Glutamatergic neuron (in vitro differentiated cells): ENCODE measurements at places on chromosomes 11 and 22.
A peak's percentile ranks its signal among the peaks of the same experiment; 100 is the strongest.

GRCh38 chr11:122036018-122036417, 80.0 kb downstream of the BLID start:
- H3K27ac ChIP-seq: no peak overlapping the region
- DNase-seq: no peak
- H3K36me3 ChIP-seq: no peaks in the 10 kb centered on the region
- no peak overlapping the region for H3K4me3 ChIP-seq

- DNase-seq: no peak
- H3K4me3 ChIP-seq: peak overlapping the region; percentile 63
- peak overlapping the region; percentile 97 for H3K27ac ChIP-seq
- H3K4me1 ChIP-seq: peaks cover 75% of the 10 kb centered on the region
- H3K27me3 ChIP-seq: peaks cover 41% of the 10 kb centered on the region
Measured at GRCh38 chr11:133938166-133938565, 18.6 kb downstream of the IGSF9B start.

DNA sequence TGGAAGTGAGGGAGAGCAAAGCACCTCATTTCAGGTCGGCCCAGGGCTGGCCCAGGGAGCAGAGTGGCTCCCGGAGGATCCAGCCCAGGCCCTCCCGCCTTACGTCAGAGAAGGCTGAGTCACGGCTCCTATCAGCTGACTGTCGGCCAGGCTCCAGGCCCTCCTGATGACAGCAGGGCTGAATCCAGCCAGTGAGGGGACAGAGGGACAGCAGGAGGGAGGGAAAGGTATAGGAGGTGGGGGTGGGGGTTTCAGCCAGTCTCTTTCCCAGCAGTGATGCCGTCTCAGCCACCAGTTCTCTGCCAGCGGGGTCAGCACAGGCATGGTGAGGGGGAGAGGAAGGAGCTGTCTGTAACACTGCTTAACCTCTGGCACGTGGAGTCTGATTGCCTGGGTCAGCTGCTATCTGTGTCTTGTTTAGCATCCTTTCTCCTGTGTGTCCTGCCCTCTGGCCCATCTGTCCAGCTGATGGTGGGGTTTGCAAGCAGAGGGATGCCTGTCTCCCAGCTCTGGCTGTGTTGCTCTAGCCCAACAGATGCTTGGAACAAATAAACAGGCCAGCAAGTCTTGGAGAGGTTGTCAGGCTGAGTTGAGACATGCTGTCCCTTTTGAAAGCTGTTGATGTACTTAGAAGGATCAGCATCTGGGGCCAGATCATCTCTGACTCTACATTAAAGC, 74.0 kb downstream of the ADAMTS15 start:
- peak overlapping the region; percentile 31 for H3K4me3 ChIP-seq
- peaks cover 17% of the 10 kb centered on the region for H3K4me1 ChIP-seq
- H3K27ac ChIP-seq: peak overlapping the region; percentile 72
- DNase-seq: peak; percentile 77
- peaks cover 11% of the 10 kb centered on the region for H3K27me3 ChIP-seq

GRCh38 chr11:94469416-94469815, 24.2 kb downstream of the MRE11 start:
- H3K4me1 ChIP-seq: peaks cover 4% of the 10 kb centered on the region
- no peak overlapping the region for H3K4me3 ChIP-seq
- no peak overlapping the region for H3K27ac ChIP-seq
- no peaks in the 10 kb centered on the region for H3K27me3 ChIP-seq
- no peaks in the 10 kb centered on the region for H3K36me3 ChIP-seq

GRCh38 chr22:17827466-17827865, 53.2 kb upstream of the BID start:
- H3K4me1 ChIP-seq: peaks cover 14% of the 10 kb centered on the region
- H3K4me3 ChIP-seq: no peak overlapping the region
- DNase-seq: no peak
- H3K36me3 ChIP-seq: no peaks in the 10 kb centered on the region

DNA sequence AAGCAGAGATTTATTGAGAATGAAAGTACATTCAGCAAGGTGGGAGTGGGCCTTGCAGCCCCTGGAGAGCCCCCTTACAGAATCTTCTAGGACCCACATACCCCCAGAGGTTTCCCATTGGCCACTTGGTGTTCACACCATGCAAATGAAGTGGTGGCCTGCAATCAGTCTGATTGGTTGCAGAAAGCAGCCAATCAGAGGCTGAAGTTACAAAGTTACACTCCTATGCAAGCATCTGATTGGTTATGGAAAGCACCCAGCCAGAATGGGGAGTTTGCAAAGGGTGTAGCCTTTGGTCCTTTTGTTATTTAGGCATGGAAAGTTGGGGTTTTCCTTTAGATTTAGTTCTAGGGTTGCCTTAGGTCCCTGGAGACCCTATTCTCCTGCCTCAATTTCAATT, 34.9 kb downstream of the UVRAG start:
- no peaks in the 10 kb centered on the region for H3K36me3 ChIP-seq
- H3K27me3 ChIP-seq: no peaks in the 10 kb centered on the region
- H3K4me1 ChIP-seq: no peaks in the 10 kb centered on the region
- no peak overlapping the region for H3K4me3 ChIP-seq
- H3K27ac ChIP-seq: no peak overlapping the region
- DNase-seq: no peak

DNA sequence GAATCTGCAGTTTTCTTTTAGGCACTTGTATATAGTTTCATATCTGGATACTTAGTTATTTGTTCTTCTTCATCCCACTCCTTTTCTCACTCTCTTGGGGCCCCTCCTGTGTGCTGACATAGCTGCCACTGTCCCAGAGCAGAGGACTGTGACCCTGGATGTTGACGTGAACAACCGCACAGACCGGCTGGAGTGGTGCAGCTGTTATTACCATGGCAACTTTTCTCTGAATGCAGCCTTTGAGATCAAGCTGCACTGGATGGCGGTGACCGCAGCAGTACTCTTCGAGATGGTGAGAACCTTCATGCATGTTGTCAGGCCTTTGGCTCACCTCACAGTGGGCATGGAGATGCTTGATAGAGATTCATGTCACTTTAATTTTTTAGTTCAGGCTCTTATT, 50.9 kb upstream of the YWHAH start:
- no peak overlapping the region for H3K4me3 ChIP-seq
- H3K4me1 ChIP-seq: peaks cover 11% of the 10 kb centered on the region
- no peak overlapping the region for H3K27ac ChIP-seq
- no peak for DNase-seq

- peak overlapping the region; percentile 93 for H3K4me3 ChIP-seq
- H3K27me3 ChIP-seq: peaks cover 5% of the 10 kb centered on the region
- DNase-seq: no peak
- peak overlapping the region; percentile 13 for H3K27ac ChIP-seq
- H3K36me3 ChIP-seq: no peaks in the 10 kb centered on the region
- H3K4me1 ChIP-seq: peaks cover 18% of the 10 kb centered on the region
Measured at GRCh38 chr22:40634119-40634903, 2.2 kb downstream of the MRTFA start.

DNA sequence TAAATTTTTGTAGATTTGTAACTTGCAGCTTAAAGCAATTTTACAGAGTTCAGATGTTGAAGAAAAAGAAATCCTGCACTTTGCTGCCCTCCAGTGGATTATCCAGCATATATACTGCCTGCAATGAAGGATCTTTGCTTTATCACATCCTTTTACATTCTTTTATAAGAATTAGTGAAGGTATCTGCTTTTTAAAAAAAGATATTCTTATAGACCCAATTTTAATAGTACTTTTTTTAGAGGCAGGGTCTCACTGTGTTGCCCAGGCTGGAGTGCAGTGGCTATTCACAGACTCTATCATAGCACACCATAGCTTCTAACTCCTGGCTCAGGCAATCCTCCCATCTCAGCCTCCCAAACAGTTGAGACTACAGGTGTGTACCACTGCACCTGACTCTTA, 60.7 kb downstream of the TTC17 start:
- peaks cover 5% of the 10 kb centered on the region for H3K36me3 ChIP-seq
- DNase-seq: no peak
- H3K4me3 ChIP-seq: no peak overlapping the region
- no peaks in the 10 kb centered on the region for H3K27me3 ChIP-seq

GRCh38 chr11:100498780-100499179, 188.3 kb upstream of the ARHGAP42 start:
- no peaks in the 10 kb centered on the region for H3K36me3 ChIP-seq
- H3K27me3 ChIP-seq: peaks cover 2% of the 10 kb centered on the region
- H3K4me1 ChIP-seq: no peaks in the 10 kb centered on the region
- no peak overlapping the region for H3K27ac ChIP-seq
- DNase-seq: no peak
- no peak overlapping the region for H3K4me3 ChIP-seq

DNA sequence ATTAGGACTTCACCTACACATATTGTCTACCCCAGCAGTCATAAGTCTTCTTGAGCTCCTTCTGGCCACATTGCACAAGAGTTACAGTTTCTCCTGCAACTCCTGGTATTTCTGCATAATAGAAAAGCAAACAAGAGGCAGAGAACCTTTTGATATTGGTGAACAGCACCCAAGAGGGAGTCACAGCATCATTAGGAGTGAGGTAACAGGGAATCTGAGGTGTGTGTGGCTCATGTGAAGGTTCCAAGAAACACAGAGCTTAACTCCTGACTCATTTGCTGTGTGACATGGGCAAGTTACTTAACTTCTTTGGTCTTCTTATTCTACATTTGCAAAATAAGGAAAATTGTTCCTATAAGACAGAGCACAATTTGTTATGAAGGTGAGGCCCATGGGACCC, 374.6 kb downstream of the INSC start:
- no peak overlapping the region for H3K27ac ChIP-seq
- no peaks in the 10 kb centered on the region for H3K36me3 ChIP-seq
- DNase-seq: no peak
- no peak overlapping the region for H3K4me3 ChIP-seq
- H3K4me1 ChIP-seq: no peaks in the 10 kb centered on the region

DNA sequence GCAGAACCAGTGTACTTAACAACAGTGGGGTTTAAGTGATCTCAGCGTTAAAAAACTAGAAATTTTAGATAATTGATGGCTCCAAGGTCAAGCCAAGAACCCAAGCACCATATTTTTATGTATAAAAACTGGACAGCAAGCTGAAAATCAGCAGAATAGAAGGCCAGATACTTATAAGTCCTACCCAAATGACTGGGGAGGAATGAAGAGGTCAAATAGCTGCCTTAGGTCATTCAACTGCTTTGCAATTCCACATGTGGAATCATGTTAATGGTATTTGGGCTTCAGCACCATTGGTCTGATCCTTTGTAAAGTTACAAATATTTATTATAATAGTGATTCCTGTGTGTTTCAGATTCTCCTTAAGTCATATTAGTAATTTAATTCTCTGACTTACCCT, 108.4 kb downstream of the FAT3 start:
- no peaks in the 10 kb centered on the region for H3K27me3 ChIP-seq
- H3K4me1 ChIP-seq: peaks cover 8% of the 10 kb centered on the region

DNA sequence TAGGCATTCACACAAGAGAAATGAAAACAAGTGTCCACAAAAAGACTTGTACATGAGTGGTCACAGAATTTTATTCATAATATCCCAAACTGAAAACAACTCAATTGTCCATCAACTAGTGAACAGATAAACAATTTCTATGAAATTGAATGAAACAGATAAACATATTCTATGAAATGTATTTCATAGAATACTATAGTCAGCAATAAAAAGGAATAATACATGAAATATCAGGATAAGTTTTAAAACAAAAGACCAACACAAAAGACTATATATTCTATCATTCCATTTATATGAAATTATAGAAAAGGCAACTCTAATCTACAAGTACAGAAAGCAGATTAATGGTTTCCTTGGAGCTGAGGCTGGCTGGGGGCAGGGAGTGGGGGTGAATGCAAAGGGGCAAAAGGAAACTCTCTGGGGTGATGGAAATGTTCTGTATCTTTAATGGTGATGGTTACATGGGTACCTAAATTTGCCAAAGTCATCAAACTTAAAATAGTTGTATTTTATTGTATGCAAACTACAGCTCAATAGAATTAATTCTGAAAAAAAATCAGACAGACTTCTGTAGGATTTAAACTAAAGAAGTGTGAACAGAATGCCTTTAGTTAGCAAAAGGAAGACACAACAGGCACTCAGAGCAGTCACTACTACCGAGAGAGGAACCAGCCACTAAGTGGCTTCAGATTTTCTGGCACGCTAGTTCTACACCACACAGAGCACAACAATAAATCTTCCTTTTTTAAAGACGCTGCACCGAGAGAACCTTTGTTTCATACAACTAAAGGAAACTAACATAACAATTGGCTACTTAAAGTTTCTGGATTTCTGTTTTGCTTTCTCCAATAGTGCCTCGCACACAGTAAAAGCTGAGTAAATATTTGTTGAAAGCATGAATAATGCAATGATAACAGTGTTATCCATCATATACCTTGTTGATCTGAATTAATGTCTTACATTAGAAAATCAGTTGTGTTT, 15.4 kb downstream of the CCDC34 start:
- no peak overlapping the region for H3K4me3 ChIP-seq
- no peak overlapping the region for H3K27ac ChIP-seq
- no peak for DNase-seq
- H3K27me3 ChIP-seq: no peaks in the 10 kb centered on the region
- H3K36me3 ChIP-seq: no peaks in the 10 kb centered on the region

GRCh38 chr11:27215471-27216269, 147.3 kb downstream of the CCDC34 start:
- H3K27ac ChIP-seq: peak overlapping the region; percentile 69
- peaks cover 17% of the 10 kb centered on the region for H3K4me1 ChIP-seq
- DNase-seq: no peak
- no peak overlapping the region for H3K4me3 ChIP-seq
- H3K36me3 ChIP-seq: no peaks in the 10 kb centered on the region

- H3K27me3 ChIP-seq: peaks cover 5% of the 10 kb centered on the region
- no peak for DNase-seq
- H3K4me3 ChIP-seq: no peak overlapping the region
- peaks cover 4% of the 10 kb centered on the region for H3K36me3 ChIP-seq
Measured at GRCh38 chr11:129313541-129314297, 61.9 kb upstream of the BARX2 start.

DNA sequence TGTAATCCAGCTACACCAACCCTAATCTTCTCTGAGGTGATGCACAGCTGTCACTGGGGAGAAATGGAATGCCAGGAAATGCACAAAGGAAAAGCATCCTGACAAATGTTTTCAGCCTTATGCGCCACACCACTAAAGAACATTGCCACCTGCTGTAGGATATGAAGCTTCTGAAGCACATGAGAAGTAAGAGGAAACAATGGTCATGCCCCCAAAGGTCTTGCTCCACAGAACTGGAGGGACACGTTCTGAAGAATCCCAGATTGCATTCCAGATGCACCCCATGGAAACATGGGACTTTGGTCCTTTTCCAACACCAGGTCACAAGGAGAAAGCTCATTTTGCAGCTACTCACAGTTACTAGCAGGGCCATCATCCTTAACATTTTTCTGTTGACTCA, 48.7 kb upstream of the ZBED5 start:
- H3K4me3 ChIP-seq: no peak overlapping the region
- no peak for DNase-seq
- H3K27me3 ChIP-seq: no peaks in the 10 kb centered on the region
- no peaks in the 10 kb centered on the region for H3K36me3 ChIP-seq
- H3K4me1 ChIP-seq: peaks cover 6% of the 10 kb centered on the region

DNA sequence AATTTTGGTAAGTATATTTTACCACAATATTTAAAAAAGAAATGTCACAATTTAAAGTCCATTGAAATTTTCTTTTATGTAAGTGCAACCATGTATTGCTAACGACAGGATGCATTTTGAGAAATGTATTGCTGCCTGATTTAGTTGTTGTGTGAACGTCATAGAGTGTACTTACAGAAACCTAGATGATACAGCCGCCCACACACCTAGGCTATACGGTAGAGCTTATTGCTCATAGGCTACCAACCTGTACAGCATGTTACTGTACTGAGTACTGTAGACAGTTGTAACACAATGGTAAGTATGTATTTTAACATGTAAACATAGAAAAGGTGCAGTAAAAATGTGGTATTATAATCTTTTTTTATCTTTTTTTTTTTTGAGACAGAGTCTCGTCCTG, 48.1 kb downstream of the CBL start:
- no peak overlapping the region for H3K4me3 ChIP-seq
- no peaks in the 10 kb centered on the region for H3K27me3 ChIP-seq
